Stimulated activated CD8-positive, alpha-beta memory T cell treated with anti-CD3 and anti-CD28 coated beads, Interleukin-15, amount 100 ng/mL, for 4 hours (primary cell): ENCODE measurements at places on chromosomes 13 and 19.

- no peak for DNase-seq
Measured at GRCh38 chr19:32223595-32224370, 121.6 kb upstream of the ZNF507 start.

DNA sequence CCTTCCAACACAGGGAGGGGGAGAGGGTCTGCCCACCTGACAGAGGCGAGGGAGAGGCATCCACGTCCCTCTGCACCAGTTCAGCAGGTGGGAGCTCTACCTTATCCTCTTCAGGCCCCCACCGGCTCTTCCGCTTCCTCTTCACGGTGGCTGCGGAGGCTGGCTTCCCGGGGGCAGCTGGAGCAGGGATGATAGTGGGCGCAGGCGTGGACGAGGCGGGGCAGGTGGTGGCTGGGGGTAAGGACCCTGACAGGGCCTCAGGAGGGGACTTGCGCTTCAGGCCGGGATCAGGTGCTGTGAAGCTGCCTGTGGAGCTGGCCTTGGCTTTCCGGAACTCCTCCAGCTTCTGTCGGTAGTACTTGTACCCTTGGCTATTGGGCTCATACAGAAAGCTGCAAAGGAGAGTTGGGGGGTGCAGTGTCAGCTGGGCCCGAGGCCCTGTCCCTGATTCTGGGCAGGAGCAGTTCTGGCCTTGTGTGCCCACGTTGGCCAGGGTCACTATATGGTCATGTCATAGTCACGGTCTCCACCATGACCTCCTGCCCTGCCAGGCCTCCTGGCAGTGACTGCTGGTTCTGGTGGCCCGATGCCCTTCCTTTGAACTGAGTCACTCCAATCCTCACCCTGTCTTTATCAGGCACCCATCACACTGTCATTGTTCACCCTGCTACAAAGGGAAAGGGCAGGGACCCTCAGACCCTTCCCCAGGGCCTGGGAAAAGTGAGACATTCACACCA, 23.2 kb downstream of the SUGP1 start:
- DNase-seq: no peak

DNA sequence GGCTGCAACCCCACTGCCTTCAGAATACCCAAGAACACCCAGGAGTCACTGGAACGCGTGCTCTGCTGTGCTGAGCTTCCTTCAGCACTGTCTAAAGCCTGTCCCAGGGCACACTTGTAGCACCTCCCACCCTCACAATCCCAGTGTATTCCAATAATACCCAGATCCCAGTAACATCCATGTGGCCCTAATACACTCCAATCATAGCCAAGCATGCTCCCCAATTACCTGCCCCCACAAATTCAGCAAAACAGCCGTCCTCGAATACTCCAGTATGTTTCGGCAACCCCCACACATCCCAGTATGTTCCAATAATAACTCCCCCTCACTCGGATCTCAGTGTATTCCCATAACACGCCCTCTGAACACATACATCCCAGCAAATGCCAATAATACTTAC, 29.2 kb downstream of the SHANK1 start:
- DNase-seq: no peak

DNA sequence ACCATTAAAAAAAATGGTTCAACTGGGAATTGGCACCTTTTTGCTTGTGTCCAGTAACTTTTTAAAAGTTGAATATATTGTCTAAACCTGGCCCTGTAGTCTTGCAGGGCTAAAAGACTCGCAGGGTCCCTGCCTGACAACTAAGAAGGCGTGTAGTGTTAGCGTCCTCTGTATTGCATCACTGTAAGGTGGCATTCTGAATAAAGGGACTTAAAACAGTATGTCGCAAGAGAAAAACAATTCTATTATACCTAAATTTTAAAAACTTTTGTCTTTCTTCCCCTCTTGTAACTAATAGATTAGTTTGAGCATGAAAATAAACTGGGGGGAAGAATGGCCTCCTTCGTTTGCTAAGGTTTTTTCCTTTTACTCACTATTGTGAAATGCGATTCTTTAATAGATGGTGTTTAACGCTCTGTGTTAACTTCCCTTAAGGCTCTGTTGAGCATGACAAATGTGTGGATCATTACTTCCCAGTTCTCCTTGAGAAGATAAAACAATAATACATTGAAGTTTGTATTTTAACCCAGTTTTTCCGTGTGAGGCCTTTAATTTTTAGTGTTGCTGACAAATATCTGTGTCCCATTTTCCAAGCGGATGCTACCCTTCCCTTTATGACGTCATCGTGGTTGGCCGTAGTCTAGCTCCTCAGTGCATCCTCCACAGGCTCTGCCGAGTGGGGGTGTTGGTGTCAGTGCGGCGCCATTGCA, 134.6 kb downstream of the KATNAL1 start:
- no peak for DNase-seq

GRCh38 chr19:18029617-18030338, 21.8 kb downstream of the ARRDC2 start:
- DNase-seq: no peak

DNA sequence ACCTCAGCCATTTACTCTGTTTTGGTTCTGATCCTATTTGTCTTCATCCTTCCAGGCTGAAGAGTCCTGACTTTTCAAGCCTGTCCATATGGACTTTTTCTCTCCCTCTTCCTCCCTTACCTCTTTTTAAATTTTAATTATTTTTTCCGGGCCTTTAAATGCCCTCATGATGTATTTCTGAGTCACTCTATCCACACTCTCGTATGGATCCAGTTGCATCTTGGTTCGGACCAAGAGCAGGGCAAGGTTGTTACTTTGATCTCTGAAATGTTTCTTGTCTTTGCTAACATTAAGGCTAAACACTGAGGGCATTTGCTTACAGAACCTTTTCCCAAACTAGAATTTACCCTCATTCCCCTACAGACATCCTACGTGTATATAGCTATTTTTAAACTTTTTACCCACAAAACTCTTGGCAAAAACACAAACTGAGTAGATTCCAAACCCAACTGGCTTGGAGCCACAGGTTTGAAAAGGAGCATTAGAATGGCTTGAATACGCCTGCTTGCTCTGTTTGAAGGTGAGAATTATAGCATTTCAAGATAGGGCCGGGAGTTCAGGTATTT, 47.4 kb upstream of the SERPINE3 start:
- no peak for DNase-seq

- DNase-seq: no peak
Measured at GRCh38 chr13:41919031-41919740, 41.7 kb downstream of the VWA8 start.

DNA sequence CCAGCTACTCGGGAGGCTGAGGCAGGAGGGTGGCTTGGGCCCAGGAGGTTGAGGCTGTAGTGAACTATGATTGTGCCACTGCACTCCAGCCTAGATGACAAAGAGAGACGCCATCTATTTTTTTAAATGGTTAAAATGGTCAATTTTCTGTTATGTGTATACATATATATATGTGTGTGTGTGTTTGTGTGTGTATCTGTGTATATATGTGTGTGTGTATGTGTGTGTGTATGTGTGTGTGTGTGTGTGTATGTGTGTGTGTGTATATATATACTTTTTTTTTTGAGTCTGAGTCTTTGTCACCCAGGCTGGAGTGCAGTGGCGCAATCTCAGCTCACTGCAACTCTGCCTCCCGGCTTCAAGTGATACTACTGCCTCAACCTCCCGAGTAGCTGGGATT, 42.9 kb upstream of the KLF2 start:
- DNase-seq: no peak

GRCh38 chr19:14135985-14136508, 342 bp downstream of the ASF1B start:
- DNase-seq: no peak

- DNase-seq: peak; percentile 58
Measured at GRCh38 chr19:42122691-42123607, 9.3 kb downstream of the POU2F2 start.
